Mesenchymal stem cell (in vitro differentiated cells and primary cell): ENCODE measurements at places on chromosomes 2 and 18.

GRCh38 chr2:139992078-139992477 is 1211.9 kb upstream of the NXPH2 start:
- peaks cover 2% of the 10 kb centered on the region for H3K36me3 ChIP-seq
- no peak for DNase-seq
- no peak overlapping the region for H3K27ac ChIP-seq
- peaks cover 2% of the 10 kb centered on the region for H3K4me1 ChIP-seq
- H3K27me3 ChIP-seq: no peaks in the 10 kb centered on the region

- DNase-seq: peak; percentile 35
- H3K27ac ChIP-seq: no peak overlapping the region
- H3K36me3 ChIP-seq: no peaks in the 10 kb centered on the region
- no peaks in the 10 kb centered on the region for H3K4me1 ChIP-seq
- H3K4me3 ChIP-seq: no peak overlapping the region
- no peaks in the 10 kb centered on the region for H3K27me3 ChIP-seq
Observed at GRCh38 chr18:63844254-63844653, 43.3 kb upstream of the SERPINB2 start.

DNA sequence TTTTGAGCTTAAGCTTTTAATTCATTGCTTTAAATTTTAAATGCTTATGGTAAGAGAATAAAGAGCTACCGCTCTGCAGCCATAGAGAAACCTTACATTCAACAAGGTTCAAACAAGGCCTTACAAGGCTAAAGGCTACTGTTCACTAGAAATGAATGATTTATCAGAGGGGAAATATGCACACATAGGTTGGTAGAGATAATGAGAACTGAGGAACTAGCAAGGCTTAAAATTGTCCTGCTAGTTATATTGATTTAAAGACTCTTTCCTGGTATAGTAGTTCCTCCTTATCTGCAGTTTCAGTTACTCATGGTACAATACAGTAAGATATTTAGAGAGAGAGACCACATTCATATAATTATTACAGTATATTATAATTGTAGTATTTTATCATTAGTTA is 193.4 kb downstream of the WDR7 start:
- no peaks in the 10 kb centered on the region for H3K4me1 ChIP-seq
- peaks cover 6% of the 10 kb centered on the region for H3K36me3 ChIP-seq
- DNase-seq: no peak
- no peaks in the 10 kb centered on the region for H3K27me3 ChIP-seq
- no peak overlapping the region for H3K4me3 ChIP-seq

DNA sequence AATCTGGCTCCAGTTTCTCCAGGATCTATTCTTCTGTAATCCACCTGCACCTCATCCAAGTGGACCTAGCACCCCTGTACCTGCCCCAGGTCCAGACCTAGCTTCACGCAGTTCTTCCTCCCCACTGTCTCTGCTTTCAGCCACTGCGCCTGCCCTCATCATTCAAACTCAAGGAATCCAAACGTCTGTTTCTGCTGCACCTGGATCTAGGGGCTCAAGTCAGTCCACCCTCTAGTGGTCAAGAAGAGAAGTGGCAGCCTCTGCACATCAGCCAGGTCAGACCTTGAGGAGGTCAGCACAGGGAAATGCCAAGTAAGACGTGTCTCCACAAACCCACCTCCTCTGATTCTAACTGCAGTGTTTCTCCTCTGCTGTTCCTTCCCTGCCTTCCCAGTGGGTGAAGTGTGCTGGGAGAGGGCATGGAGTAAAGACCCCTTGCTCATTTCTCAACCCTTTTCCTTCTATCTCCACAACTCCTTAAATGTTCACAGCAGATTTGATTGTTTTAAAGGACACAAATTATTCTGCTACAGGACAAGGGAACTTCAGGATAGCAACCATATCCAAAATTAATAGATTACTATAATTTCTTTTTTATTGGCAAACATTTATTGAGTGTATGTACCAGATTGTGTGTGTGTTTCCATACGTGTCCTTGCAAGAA is 8.6 kb upstream of the RNF152 start:
- H3K4me1 ChIP-seq: peaks cover 4% of the 10 kb centered on the region
- H3K27me3 ChIP-seq: no peaks in the 10 kb centered on the region
- no peak overlapping the region for H3K27ac ChIP-seq
- DNase-seq: peak; percentile 64
- H3K4me3 ChIP-seq: no peak overlapping the region
- no peaks in the 10 kb centered on the region for H3K36me3 ChIP-seq

DNA sequence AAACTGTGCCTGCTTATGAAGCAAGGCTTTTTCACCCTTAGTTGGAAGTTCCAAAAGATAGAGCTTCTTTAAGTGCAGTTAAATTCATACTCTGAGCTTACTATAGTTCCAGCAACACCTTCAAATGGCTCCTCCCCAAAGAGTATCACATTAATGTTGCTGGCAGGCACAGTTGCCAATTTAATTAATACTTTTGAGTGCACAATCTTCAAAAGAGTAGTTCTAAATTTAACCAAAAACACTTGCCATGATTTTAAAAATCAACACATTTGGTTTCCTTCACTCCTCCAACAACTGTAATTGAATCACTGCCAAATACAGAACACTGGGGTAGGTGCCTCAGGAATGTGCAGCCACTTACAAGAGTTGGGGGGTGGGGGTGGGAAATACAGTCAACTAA is 150.6 kb upstream of the UBE2E3 start:
- no peak overlapping the region for H3K4me3 ChIP-seq
- no peak for DNase-seq
- H3K27me3 ChIP-seq: no peaks in the 10 kb centered on the region
- no peak overlapping the region for H3K27ac ChIP-seq
- H3K36me3 ChIP-seq: no peaks in the 10 kb centered on the region
